Thymus (tissue), 14 donors: ENCODE measurements at places on chromosomes 5 and 9.

- DNase-seq = no peak
Observed at GRCh38 chr5:143431789-143432188, 28.3 kb upstream of the NR3C1 start.

- DNase-seq = no peak
Observed at GRCh38 chr5:173709761-173710160, 93.3 kb upstream of the BOD1 start.

- no peak for DNase-seq
Observed at GRCh38 chr9:15529566-15530324, 19.0 kb upstream of the PSIP1 start.

DNA sequence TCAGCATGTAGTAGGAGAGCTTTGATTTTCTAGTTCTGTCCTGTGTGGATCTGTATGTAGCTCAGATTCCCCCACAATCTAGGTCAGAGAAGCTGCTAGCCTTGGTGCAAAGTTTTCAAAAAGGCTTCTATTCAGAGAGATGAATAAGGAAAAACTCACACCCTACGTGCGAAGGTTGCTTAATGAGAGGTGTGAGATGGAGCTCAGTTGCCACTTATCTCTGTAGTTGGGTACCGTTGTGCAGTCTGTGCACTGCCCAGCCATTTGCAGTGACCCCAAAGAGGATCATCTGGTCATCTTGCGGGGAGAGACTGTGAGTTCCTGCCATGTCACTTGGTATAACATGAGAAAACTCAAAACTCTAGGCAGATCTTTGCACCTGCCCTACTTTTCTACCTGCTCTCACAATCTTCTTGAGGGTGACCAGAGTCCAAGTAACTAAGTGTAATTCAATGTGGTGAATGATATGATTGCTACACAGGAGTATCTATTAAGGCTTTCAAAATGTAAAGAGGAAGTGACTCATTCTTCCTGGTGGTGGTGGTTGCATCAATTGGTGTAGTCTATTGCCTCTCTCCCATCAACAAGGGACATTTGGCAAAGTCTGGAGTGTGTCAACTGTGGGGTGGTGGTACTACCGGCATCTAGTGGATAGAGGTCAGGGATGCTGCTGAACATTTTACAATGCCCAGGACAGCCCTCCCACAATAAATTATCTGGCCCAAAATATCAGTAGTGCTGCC is 65.2 kb downstream of the TMC1 start:
- DNase-seq = no peak

DNA sequence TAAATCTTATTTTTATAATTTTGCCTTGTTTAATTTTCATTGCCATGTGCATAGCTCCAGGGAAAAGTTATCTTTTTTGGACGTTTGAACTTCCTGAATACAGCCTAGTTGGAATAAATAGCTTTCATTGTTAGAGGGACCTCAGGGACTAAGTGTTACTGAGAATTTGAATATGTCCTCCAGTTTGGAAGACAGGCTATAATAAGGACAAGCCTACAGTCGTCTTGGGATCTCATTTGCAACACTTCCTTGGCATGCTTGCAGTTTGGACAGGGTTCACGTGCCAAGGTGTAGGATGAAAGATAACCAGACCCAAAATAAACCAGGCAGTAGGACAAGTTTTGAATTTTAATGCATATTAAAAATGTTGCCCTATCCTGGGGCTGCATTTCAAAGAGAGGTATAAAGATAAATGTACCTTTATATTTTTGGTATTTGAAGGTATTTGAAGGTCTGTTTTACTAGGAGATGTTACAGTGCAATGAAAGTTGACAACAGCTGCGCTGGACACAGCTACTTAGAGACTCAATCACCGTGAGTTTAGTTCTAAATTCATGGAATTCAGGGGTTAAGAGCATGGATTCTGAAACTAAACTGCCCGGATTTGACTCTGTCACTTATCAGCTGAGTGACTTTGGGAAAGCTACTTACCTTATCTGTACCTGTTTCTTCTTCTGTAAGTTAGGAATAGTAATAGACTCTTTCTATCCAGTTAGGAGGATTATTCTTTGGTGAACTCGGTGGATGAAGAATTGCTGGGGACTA is 134.1 kb downstream of the ACTBL2 start:
- DNase-seq = no peak

- no peak for DNase-seq
Observed at GRCh38 chr9:36301227-36301626, 43.0 kb upstream of the GNE start.

DNA sequence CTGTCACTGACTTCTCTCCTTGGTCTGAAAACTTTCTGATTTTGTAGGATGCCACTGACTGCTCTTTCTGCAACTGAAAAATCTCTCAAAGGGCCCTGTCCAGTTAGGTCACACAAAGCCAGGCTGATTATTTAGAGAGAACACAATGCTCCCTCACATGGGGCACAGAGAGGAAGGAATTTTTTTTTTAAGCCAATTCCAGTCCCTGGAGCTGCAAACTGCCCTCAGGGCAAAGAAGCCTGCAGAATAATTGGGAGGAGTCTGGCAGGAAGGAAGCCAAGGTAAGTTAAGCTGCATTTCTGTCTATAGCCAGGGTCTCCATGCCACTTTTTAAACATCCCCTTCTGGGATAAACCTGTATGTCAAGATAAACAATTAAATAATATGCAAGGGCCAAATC is 305.5 kb downstream of the ZSWIM6 start:
- DNase-seq = no peak

DNA sequence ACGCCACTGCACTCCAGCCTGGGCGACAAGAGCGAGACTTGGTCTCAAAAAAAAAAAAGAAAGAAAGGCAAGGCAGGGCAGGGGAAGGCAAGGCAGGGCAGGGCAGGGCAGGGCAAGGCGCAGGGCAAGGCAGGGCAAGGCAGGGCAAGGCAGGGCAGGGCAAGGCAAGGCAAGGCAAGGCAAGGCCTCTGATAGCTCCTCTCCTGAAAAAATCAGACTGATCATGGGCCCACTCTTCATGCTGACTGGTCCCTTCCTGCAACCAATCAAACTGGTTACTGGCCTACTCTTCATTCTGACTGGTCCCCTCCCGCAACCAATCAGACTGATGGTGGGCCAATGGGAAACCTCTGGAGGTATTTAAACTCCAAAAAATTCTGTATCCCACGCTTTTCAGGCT is 3.4 kb upstream of the ZBTB5 start:
- no peak for DNase-seq

DNA sequence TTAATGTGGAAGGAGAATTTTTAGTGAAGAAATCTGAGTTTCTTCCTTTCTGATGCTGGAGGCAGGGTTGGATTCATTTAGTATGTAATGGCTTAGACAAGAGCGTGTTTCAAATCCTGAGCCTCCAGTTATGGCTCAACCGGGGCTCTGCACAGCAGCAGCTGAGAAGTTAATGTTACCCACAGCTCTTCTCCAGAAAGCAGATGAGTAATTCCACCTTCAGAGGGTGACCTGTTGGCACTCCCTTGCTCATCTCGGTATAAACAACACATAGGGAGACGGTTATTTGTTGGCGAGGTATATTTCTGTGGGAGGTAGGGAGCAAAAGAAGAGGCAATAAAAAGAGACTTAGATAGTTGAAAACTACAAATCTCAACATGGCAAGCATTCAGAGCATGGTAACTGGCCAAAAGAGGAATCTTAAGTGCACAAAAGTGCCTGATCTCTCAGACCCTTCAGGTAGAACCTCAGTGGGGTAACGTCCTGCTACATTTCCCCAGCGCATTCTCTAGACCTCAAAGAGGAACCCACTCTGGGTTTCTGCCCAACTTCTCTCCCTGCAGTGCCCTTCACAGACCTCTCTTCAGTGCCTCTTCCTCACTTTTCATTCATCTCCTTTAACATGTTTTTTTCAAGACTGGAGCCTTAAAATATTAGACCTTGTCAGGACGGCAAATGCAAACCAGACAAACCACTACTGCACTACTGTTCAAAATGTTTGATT is 417.5 kb upstream of the ADAMTSL1 start:
- DNase-seq = no peak

DNA sequence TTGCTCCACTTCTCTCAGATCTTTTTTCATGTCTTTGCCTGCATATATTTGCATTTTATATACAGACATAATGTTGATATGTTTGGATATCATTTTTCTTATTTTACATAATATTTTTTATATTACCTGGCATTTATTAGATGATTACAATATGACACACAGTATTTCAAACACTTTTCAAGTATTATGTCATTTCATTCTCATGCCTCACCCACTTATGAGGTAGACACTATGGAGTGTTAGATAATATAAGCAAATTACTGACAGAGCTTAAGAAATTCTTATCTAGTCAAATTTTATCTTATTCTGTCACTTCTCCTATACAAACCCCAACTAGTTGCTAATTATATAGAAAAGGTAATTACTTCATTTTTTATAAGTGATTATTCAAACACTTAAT is 11.1 kb downstream of the LURAP1L start:
- no peak for DNase-seq

DNA sequence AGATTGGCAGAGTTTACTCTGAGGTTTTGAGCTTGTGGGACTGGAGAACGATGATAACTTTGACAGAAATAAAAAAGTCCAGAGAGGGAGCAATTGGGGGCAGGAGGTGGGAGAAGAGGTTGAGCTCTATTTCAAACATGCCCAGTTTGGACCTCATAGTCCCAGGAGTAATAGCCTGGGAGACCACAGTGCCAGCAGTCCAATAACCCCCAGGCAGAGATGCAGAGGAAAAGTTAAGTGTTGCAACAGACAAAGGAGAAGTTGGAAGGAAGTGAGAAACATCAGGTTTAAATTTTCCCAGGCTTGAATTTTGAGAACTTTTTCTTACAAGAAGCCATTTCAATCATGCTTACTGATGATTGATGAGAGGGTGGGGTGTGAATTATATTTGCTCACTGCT is 117.0 kb upstream of the GHR start:
- DNase-seq = no peak

DNA sequence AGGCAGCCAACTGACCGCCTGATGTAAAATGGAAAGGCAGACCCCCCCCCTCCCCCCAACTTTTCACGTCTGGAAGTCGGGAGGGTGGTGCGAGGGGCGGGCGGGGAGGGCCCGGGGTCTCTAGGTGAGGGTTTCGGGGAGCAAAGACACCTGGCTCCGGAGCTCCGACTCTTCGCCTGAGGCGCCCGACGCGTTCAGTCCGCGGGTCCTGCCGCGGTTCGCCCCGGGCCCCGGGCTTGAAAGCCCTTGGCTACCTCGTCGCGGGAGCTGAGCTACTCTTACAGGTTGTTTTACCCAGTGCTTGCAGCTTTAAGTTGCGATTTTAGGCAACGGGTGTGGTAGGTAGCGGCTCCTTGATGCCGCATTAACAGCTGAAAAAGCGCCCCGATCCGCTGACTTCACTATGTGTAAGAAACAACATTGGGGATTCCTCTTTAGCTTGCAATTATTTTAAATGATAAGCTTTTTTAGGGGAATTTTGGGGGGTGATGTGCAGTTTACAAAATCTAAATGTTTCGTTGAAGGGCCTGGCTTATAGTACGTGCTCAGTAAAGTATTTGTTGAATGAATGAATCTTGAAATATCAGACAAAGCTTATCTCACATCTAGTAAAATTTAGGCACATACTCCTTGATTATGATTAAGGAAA is 722 bp downstream of the CDC42SE2 start:
- no peak for DNase-seq

GRCh38 chr5:132235340-132235739 is 7.7 kb upstream of the P4HA2 start:
- no peak for DNase-seq

- DNase-seq = no peak
Observed at GRCh38 chr5:53994148-53994547, 316.2 kb downstream of the ARL15 start.

- no peak for DNase-seq
Observed at GRCh38 chr5:35133186-35133585, 85.4 kb upstream of the AGXT2 start.

DNA sequence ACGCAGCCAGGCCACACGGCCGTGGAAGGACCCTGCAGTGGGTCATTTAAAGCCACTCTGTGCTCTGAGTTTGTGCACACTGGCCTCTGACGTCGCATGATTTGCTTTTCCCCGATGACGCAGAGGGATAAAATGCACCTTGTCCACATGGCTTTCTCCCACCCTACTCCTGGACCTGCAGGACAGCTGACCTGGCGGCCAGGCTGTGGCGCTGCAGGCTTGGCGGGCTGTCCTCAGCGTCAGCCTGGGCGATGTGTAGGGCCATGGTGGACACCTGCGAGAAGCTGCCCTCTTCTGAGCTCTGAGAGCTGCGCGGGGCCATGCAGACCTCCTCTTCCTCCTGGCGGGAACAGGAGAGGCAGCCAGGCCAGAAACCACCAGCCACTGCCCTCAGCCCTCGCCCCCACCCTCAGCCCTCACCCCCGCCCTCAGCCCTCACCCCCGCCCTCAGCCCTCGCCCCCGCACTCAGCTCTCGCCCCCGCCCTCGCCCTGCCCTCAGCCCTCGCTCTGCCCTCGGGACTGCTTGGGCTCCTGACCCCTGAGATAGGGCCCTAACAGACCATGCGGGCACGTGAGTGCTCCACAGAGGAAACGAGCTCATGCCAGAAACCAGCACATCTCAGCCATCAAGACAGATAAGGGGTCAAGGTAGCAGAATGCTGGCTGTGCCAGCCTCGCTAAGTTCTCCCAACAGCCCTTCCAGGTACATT is 20.0 kb upstream of the SCGB3A1 start:
- DNase-seq = no peak

- DNase-seq = no peak
Observed at GRCh38 chr5:158553195-158553961, 546.3 kb downstream of the EBF1 start.

- no peak for DNase-seq
Observed at GRCh38 chr5:80655231-80655774, 520 bp upstream of the DHFR start.

DNA sequence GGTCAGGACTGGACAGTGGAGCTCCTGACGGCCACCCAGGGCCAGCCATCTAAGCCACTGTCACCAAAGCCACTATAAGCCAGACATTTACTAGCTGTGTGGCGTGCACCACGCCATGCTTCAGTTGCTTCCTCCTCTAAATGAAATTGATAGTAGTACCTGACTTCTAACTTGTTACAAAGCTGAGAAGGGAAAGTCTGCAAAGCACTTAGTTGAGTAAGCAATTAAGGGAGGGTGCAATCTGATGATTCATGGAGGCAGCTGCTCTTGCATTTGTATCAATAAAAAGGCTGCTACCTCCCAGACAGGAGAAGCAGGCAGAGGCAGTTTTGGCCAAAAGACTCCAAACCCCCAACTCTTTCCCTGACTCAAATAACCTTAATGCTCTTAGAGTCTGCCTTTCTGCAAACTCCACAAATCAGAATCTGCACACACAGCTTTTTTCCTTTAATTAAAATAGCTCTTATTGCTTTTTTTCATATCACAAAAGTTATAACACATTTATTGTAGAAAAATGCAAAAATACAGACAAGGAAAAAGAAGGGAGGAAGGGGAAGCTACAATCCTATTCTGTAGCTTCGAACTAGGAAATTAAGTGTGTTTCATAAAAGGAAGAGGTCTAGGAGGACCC is 19.3 kb upstream of the RAPGEF1 start:
- DNase-seq = no peak

GRCh38 chr5:144468571-144468970 is 297.9 kb downstream of the KCTD16 start:
- DNase-seq = no peak

GRCh38 chr5:59169081-59169767 is 586.3 kb downstream of the RAB3C start:
- DNase-seq = no peak

- no peak for DNase-seq
Observed at GRCh38 chr9:137710704-137711103, 91.9 kb downstream of the EHMT1 start.

GRCh38 chr9:3751125-3751758 is 225.4 kb upstream of the RFX3 start:
- no peak for DNase-seq
